ENCODE measurements at places on chromosomes 7 and 10.

- peak; percentile 43 for DNase-seq
Observed at GRCh38 chr10:43202657-43203447, 64.0 kb downstream of the RASGEF1A start.

GRCh38 chr10:131753336-131753735 lies 147.5 kb upstream of the PPP2R2D start:
- no peak for DNase-seq

GRCh38 chr10:53403688-53404087 lies 631.1 kb upstream of the MBL2 start:
- DNase-seq: no peak

- DNase-seq: no peak
Observed at GRCh38 chr7:123539871-123540270, 5.5 kb upstream of the IQUB start.

DNA sequence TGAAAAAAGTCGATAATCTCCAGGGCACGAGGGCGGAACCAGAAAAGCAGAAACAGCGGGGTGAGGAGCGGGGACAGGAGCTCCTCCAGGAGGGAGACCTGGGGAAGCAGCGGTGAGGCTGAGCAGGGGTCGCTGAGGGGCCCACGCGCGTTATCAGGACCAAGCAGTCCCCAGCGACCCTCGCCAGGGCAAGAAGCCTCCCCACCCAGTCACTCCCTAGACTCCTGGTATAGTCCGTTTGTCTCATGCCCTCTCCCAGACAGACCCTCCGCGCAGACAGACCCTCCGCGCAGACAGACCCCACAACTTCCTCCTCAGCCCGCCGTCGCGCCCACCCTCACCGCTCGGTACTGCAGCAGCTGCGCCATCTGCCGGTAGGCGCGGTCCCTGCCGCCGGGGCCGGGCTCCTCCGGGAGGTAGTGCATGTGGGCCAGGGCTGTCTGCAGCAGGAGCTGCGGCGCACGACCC lies 6.3 kb downstream of the ATG9B start:
- DNase-seq: peak; percentile 76

- no peak for DNase-seq
Observed at GRCh38 chr7:18693406-18693805, 197.9 kb downstream of the HDAC9 start.

DNA sequence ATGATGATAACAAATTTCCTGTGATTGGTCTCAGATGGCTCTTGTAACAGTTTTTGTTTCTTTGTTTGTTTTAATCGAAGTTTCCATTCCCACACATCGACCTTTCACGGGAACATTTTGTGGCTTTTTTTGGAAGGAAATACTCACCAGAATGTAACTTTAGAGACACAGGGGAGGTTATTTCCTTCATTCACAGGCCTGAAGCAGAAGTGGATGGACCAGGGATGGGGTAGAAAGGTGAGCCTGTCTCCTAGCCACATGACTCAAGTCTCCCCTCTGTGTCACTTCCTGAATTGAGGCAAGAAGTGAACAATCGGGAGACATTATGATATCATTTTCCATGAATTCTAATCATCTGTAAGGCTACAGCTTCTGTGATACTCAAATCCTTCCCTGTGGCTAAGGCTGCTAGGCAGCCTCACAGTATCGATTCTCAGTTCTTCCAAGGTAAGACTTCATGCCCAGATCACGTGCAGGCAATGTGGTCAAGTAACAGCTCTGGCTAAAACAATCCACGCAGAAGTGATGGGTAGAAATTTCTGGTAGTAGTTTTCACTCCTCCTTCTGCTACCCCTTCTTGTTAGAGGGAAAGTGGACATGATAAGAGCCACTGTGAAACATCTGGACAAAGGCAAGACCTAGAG lies 203.9 kb upstream of the NEBL start:
- DNase-seq: no peak

- no peak for DNase-seq
Observed at GRCh38 chr10:114519756-114520293, 115.5 kb upstream of the AFAP1L2 start.

DNA sequence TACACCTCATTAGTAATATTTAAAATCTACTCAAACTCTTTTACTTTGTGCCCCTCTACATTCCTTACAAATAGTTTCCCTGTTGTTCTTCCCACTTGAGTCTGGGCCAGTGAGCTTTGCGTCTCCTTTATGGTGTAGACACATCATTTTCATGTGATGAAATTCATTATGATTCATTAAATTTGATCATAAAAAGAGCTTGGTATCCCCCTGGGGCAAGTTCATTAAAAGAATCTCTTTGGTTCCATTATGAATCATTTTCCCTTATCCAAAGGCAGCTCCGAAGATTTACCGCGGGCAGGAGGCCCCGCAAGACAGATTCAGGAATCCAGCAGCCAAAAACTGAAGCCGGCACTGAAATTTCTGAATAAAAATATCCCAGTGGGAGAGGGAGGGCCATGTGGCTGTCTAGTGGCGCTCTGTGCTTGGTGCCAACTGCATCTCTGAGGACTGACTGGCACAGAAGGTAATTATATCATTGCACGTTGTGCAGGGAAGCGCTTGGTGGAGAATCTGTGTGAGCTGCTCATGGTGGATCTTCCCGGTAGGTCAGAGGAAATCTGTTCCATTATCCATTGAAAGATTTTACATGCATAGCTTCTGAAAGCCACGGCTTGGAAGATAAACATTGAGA lies 151.4 kb upstream of the PITRM1 start:
- DNase-seq: no peak

GRCh38 chr10:42986633-42987032 lies 90.2 kb upstream of the RET start:
- no peak for DNase-seq

- DNase-seq: no peak
Observed at GRCh38 chr7:83065714-83066113, 97.0 kb downstream of the PCLO start.

- DNase-seq: no peak
Observed at GRCh38 chr10:86113983-86114382, 252.6 kb downstream of the GRID1 start.

DNA sequence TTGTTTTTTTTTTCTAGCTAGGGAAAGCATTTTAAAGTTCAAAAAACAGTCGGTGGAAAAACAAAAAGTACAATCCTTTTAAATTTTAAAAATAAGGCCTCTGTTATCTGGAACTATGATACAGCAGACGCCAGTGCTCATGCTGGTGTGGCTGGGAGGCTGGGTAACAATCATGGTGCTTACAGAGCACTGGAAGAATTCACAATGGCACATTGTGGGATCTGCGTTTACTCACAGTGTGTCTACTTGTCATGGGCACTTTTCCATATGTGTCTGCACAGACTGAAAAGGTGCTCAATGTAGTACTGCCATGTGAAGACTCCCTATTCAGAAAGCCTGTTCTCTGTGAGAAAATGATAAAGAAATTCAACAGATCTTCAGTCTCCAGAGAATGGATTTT lies 278.2 kb upstream of the IMMP2L start:
- no peak for DNase-seq

DNA sequence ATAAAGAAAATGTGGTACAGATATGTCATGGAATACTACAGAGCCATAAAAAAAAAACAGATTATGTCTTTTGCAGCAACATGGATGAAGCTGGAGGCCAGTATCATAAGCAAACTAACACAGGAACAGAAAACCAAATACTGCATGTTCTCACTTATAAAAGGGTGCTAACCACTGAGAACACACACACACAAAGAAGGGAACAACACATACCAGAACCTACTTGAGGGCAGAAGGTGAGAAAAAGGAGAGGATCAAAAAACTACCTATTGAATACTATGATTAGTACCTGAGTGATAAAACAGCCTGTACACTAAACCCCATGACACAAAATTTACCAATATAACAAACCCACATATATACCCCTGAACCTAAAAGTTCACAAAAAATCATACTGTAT lies 144.6 kb downstream of the TPK1 start:
- no peak for DNase-seq

DNA sequence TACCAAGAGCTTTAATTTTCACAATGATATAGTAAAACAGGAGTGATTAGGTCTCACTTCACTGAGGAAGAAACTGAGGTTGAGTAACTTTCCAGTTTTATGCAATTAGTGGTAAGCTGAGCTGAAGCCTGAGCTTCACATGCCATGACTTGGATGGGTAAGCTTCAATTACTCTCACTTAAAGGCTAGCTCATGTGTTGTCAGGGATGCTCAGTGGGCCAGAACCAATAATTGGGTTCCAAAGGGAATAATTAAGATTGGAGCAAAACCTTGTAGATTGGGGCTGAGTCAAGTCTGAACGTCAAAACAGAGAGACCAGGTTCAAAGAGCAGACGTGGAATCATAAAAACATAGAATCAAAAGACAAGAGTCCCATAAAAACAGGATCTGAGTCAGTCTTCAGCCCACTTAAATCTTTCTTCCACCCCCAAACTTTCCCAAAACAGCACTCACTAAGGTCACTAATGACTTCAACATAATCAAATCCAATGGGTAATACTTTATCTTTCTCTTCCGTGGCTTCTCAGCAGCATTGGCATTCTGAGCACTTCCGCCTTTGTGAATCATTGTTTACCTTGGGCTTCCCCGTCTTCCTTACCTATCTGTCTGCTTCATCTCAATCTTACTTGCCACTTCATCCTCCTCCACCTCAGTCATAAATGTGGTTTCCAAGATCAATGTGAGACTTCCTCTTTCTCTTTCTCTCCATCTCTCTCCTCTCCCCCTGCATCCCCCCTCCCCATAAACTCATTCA lies 23.0 kb upstream of the EGFR start:
- no peak for DNase-seq

DNA sequence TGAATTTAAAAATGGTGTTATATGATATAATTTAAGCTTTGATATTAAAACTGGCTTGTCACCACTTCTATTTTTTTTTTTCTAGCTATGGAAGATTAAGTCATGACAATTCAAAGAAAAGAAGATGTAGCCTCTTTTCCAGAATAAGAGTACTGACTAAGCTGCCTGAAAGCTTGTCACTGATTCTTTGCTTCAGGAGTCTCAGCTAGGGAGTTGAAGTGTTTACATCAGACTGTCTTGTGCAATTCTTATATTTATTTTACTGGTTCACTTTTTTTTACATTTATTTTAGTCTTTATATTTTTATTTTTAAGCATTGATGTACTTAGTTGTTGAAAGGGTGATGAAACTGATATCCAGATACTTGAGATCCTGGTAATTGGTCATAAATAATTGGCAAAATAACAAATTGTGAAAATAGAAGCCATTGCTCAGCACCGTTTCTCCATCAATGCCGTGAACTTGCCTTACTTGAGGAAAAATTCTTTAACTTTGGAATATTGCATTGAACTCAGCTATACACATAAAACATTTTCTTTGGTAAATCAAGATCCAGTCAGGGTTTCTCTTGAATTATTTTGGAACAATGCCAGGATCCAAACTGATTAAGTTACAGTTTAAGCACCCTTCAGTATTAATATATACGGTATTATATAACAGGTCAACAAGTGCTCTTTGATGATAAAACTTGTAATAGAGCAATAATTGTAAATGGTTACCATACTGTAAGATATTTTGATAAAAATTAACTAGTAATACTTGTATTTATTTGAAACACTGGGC lies 156.4 kb downstream of the PHTF2 start:
- no peak for DNase-seq

DNA sequence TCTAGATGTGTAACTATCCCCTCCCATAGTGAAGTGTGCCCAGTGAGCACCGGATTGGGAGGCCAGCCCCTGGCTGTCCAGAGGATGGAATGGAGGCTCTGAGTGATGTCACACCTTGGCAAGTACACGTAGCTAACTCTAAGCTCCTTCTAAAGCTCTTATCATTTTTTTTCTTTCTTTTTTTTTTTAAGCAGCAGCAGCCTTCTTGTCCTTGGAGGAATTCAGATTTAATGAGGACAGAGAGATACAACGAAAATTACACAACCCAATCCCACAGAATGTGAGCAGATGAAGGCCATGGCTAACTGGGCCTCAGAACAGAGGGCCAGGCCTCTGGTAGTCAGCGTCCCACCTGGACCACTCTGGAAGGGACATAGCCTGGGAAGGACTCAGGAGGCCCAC lies 11.3 kb downstream of the TNS3 start:
- no peak for DNase-seq

DNA sequence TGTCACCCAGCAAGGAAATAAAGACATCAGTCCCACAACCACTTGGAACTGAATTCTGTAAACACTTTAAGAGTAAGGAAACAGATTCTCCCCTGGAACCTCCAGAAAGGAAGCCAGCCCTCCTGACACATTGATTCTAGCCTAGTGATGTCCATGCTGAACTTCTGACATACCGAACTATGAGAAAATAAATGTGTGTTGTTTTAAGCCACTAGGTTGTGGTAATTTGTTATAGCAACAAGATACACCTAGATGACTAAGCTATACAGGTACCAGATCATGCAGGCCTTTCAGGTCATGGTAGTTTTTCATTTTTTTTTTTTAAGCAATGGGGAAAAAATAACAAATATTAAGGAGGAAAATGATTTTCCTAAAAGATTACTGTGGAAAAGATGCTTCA lies 37.6 kb upstream of the LRRTM3 start:
- DNase-seq: no peak

DNA sequence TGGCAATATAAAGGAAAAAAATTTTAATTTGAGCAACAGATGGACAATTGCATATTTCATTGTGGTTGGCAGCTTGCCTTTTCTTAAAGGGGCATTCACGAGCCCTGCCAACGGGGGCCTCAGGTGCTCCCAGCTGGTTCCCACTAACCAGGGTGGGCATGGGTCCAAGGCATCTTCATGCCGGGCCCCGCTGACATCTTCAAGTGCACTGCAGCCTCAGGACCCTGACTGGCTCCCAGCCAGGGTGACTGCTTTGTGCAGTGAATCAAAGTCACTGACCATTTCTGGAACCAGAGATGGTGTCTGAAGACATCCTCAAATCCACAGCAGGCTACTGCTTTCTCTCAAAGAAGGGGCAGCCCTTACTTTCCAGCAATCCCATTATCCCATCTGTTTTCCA lies 275.2 kb upstream of the MGMT start:
- DNase-seq: no peak

DNA sequence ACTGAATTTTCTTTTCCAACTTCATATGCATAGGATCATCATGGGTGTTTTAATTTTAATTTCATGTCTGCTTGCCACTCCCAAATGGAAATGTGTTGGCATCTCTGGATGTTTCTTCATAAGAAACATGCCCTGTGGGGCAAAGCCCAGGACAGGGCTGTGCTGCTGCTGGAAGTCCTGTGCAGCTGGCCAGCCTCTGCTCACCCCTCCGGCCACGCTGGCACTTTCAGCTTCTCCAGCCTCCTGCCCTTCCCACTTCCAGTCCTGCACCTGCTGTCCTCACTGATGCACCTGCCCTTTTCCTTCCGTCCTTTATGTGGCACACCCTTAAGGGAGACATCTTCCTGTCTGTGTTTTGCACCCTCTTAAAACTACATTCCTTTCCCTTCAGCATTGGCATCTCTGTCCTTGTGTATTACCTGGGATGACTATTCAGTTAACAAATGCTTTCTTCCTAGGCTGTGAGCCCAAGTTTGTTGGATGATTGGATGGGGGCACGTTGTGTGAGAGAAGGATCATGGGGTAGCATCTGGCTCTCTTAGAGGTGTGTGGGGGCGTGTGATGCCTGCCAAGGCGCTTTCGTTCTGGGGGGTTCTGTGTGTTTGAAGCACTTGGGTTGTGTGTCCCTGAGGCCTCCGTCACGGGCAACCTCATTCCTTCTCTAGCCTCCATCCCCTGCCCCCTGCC lies 56.8 kb downstream of the TCF7L2 start:
- DNase-seq: no peak
